ENCODE measurements at places on chromosomes 5 and 9.

GRCh38 chr5:100609594-100609993 is 74.4 kb downstream of the FAM174A start:
- no peak for DNase-seq

DNA sequence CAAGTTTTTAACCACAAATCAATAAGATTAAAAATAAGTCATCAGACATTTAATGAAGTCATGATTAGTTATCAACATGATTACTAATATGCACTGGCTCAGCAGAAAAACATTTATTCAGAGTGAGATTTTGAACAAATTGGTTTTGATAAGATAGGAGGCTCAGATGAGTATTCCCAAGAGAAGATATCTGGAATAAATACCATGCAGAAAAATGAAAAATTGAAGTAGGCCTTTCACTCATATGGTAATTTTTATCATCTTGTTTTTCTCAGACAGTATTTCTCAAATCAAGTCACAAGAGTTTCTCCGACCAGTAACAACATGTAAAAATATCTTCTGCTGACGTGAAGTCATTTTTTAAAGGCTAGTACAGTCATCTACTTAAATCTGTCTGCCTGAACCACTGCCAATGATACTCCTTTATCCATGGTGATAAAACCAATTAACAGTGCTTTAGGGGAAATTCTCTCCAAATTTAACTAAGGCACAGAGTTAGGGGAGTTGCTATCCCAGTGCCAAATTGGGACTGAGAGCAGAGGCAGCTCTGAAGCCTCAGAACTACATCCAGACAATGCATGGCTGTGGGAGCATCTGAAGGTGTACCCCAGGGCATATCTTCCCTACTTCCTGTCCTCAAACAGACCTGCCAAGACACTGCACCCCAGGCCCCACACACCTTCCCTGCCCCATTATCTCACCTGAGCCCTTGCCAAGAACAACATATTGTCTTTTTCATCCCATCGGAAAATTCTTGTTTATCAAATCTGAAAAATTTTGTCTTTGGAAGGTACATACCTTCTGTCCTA is 105.5 kb upstream of the TSLP start:
- DNase-seq = no peak

GRCh38 chr5:173907686-173908371 is 19.7 kb downstream of the CPEB4 start:
- no peak for DNase-seq

- DNase-seq = no peak
Observed at GRCh38 chr5:11853796-11854195, 50.5 kb downstream of the CTNND2 start.

- no peak for DNase-seq
Observed at GRCh38 chr5:132478366-132478871, 12.2 kb downstream of the IRF1 start.

- DNase-seq = no peak
Observed at GRCh38 chr5:32869216-32869615, 158.1 kb downstream of the NPR3 start.

Data from NCI-H2227 treated with DMSO at 0.1 percent for 48 hours (cell line).